ENCODE measurements at places on chromosomes 3 and 15. TPM values are rescaled to one million over a fixed set of nuclear protein-coding genes. Genes with fewer than 3 reads are reported as not detected.
A peak's percentile ranks its signal among the peaks of the same experiment; 100 is the strongest.

The SLC9C1 gene
- 2.5 TPM for total RNA-seq

GRCh38 chr3:173750095-173750494 lies 352.6 kb downstream of the NLGN1 start:
- no peak for DNase-seq

GRCh38 chr15:91855684-91856489 lies 2.4 kb downstream of the SLCO3A1 start:
- DNase-seq: peak; percentile 82

DNA sequence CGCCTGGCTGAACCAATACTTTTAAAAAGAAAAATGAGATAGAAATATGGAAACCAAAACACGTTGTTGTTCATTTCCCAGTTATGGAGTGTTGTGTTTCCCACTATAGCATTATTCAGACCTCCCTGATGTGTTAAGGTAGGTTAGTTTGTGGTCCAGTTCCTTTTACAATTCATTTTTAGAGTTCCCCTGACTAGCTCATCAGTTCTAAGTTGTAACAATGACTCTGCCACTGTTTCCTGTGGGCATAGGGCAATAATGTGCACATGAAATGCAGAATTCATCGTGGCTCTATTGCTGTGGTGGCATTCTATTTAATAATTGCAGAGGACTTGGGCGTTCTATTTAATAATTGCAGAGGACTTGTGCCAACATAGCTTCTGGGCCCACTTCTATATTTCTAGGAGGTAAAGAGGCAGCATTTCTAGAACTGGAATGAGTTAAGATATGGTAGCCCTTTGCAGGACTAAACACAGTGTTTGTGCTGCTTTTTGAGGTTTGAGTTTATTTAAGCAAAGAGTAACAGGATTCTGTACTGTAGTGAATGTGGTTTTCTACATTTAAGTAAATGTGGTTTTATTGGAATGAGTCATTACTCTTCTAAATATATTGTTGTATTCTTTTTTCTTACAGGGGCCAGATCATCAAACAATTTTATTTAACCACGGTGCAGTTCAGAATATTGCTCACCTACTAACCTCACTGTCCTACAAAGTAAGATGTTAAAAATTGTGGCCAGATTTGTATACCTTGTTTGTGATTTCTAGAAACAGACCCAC lies 47.5 kb downstream of the ARMC8 start:
- no peak for DNase-seq

DNA sequence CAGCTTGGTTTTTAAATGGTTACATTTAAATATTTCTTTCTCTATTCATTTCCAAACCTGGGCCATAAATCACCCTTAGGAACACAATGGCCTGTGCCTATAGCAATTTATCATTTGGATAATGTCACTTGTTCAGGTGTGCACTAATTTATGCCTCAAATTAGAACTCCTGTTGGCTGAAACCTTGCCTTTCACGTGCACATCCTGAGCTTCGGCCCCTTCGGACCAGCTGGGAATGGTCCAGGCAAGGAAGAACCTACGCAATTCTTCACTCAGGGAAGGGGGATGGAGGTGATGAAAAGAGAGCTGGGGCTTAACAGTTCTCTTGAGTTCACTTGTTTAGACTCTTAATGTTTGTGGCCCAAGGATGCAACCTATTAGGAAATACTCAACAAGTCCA lies 324.1 kb upstream of the ICE2 start:
- no peak for DNase-seq

DNA sequence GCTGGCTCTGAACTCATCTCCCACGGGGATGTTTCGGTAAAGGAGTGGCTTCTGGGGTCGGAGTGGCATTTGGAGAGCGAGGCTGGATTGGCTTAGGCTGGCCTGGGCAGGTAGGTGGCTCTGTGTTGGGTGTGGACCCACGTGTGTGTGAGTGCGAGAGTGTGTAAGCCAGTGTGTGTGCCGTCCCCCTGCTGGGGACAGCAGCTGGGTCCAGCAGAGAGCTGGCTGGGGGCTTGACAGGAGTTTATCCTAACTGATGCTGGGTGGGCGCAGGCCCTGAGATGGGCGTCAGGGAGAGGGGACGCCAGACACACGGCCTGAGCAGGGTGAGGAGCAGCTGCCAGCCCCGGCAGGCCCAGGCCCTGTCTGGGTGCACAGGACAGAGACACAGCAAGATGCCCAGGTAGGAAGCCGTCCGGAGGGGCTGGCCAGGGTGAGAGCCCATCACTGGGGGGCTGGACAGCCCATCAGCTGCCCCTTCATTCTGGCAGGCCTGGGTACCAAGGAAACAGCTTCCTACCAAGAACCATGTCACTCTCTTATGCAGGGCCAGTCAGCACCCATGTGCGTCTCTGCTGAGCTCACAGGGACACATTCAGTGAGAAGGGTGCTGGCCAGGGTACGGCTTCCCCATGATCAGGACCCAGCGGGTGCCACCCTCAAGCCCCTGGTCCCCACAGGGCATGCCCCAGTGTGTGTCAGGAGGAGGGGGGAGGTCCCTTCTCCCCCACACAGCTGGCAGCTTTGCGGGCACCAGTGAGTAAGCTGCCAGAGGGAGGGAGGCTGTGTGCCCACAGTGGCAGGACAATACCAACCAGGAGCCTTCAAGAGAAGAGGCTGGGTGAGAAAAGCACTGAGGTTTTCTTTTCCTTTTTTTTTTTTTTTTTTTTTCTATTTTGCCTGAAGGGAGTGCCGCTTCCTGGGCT lies 1.1 kb downstream of the PAK6 start:
- no peak for DNase-seq

DNA sequence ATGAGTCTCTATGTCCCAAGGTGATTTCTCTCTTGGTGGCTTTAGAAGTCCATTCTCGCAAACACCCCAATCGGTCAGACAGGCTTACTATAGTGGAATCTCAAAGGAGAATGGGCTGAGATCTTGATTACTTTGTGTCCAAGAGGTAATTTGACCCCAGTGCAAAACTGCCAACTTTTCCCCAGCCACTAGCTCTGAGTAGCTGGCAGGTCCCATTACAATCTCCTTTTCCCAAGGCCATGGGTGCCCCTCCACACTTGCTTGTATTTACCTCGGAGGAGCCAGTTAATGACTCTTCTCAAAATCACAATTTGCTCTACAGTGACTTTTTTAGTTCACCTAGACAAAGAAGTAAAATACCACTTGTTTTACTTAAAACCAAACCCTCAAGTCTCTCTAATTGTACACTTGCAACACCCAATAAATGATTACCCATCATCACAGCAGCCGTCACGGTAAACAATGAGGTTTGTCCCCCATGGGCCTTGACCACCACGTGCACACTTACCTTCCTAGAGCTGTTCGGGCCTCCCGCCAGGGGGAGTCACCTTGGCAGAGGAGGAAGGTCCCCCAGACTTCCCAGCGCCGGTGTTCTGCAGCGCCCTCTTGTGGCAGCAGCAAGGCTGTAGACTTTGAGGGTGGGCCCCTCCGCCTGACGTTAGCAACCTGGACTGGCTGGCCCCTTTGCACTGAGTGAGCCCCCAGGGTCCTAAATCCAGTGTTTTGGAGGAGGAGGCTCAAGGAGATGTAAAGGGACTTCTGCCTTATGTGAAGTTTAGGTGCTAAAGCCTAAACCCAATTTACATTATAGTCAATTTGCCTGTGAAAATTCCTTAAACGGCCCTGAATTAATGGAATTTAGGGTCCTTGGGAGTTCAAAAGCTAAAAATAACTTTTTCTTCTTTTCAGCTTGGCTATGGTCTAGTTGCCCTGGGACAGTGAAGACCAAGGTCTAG lies 18.7 kb upstream of the HDAC11 start:
- peak; percentile 93 for DNase-seq

DNA sequence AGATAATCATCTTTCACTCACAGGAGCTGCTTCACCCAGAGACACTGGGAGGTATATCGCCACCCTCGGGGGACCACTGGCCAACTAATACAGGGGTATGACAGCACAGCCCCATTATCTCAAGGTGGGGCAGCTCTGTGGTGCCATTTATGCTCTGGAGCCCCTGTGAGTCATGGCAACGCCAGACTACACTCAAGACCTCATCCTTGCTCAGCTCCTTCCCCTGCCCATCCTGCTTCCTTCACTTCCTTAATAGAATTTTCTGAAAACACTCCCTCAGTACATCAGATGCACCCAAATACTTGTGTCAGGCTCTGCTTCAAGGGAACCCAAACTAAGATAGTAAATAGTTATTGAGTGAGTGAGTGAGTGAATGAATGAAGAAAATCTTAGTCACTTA lies 45.7 kb downstream of the TRIM42 start:
- DNase-seq: no peak

All from WTC11 (cell line).